ENCODE measurements at places on chromosomes 2 and 18.

DNA sequence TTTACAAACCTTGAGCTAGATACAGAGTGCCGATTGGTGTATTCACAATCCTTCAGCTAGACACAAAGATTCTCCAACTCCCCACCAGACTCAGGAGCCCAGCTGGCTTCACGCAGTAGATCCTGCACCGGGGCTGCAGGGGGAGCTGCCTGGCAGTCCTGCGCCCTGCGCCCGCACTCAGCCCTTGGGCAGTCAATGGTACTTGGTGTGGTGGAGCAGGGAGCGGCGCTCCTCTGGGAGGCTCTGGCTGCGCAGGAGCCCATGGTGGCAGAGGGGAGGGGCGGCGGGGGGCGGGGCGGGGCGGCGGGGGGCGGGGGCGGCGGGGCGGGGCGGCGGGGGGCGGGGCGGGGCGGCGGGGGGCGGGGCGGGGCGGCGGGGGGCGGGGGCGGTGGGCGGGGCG is 923.4 kb downstream of the SOCS6 start:
- no peak for DNase-seq

GRCh38 chr2:174076975-174077374 is 111.8 kb upstream of the SP3 start:
- DNase-seq, result no peak

DNA sequence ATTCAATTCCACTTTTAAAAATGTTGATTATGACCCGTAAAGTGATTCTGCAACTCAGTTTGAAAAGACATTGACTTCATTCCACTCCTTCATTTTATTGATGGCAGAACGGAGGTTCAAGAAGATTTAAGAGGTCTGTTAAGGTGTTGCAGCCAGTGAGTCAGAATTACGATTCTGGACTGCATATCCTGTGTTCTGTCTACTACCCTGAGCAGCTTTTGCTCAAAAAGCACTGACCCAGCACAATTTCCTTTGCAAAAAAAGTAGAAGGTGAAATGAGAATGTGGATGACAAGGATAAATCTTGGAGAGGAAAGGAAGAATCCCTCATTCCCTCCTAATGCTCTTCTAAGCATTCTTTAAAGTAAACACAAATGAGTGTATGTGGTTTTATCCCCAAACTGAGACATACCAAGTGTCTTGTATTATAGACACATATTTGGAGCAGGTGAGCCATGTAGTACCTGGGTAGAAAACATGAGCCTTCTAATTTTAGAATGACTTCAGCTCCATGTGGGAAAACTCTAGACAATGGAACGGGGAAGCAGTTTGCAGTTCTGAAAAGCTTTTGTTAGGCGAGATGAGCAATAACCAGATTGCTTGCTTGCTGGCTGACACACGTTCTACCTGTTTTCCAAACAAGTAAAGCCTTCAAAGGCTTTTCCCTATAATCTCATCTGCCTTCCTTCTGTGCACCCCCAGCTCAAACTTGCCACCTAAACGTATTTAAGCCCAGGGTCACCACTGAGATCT is 44.7 kb downstream of the TGFA start:
- no peak for DNase-seq

- DNase-seq, result no peak
Observed at GRCh38 chr2:237539681-237540080, 26.7 kb upstream of the PRLH start.

DNA sequence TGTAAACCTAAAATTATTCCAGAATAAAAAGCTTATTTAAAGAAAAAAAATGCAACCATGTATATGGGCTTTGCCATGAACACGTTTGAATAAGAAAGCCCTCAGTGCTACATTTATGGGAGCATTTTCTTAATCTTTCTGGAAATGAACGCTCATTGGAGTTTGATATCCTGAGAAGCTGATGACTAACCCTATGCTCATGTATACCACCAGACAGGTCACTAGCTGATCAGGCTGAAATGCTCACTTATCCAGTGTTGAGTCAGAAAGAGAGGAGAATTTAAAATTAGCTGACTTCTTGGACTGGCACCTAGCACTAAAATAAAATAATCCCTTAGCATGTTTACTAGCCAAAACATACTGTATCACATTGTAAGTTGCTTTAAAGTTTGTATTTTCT is 254.9 kb upstream of the SIX3 start:
- peak; percentile 28 for DNase-seq

DNA sequence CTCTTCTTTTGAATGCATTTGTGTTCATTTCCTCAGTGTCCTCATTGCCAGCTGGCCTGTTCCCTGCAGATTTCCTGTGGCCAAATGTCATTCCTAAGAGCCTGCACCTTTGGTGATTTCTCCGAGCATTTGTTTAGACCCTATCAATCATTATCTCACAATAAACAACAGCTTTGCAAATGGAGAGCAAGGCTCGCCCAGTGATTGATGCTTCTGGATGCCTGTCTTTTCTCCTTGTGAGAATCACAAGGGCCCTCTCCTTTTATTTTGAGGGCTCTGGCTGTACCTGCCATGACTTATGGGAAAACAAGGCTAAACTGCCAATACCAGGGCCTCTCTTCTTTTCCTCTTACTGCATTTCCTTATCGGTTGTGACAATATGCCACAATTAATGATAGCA is 1454.4 kb upstream of the CELF4 start:
- no peak for DNase-seq

GRCh38 chr2:85702800-85703199 is 8.6 kb downstream of the GNLY start:
- no peak for DNase-seq

DNA sequence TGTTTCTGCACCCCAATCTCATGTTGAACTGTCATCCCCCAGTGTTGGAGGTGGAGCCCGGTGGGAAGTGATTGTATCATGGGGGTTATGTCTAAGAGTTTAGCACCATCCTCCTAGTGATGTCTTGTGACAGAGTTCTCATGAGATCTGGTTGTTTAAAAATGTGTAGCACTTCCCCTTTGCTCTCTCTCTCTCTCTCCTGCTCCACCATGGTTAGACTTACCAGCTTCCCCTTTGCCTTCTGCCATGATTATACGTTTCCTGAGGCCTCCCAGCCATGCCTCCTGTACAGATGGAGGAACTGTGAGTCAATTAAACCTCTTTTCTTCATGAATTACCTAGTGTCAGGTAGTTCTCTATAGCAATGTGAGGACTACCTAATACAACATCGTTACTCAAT is 396.9 kb upstream of the LRATD1 start:
- no peak for DNase-seq

GRCh38 chr2:105674859-105675541 is 69.7 kb upstream of the NCK2 start:
- DNase-seq, result no peak

DNA sequence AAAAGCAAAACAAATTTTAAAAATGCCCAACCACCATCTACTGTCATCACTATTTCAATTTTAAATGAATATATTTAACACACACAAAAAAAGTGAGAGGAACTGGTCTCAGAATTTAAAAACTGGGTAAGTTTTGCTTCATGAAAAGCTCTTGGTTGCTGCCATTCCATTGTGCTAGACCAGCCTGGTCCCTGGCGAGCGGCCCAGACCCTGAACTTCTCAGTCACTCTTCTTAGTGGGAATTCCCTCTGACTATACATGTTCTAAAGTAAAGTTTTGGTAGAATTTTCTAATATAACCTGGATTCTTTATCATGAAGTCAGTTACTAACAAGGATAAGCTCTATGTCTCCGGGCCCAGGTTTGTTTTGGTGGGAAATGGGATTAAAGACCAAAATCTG is 34.8 kb upstream of the TMEM177 start:
- DNase-seq, result no peak

DNA sequence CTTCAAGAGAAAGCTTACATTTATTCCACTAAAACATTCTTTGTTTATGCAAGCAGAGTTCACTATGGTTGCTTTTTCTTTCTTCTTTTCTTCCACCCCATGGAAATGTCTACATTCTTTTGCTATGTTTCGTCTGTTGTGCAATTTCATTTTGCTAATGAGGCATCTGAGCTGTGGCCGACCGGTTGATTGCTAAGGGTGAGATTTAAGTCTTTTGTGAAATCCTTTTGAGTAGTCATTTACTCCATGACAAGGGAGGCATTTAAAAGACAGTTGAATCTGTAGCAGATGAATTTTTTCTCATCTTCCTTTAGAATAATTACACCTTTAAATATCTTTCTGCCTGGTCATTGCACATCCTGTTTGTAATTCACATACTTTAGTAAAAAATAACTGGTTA is 324.1 kb upstream of the THUMPD2 start:
- DNase-seq, result no peak

- no peak for DNase-seq
Observed at GRCh38 chr2:206890179-206890578, 49.1 kb upstream of the CPO start.

DNA sequence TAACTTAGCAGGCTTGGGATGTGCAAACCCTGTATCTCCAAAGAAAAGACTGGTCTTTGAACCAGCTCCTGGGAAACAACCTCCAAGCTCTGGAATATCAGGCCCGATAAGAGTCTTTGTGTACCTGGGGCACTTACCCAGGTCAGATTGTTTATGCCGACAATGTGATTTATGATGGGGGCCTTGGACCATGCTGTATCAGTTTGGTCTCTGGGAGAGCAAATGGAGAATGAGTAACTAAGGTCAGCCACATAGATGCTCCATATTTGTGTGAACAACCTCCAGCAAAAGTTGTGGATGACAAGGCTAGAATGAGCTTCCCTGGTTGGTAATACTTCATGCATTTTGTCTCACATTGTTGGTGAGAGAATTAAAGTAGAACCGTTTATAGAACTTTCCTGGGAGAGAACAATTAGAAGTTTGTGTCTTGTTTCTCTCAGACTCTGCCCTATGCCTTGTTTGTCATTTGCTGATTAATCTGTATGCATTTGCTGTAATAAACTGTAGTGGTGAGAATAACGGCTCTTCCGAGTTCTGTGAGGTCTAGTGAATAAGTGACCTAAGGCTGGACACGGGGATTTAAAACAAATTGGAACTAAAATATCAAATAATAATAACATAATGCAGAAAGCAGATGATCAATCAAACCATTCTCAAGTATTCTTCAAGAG is 259.1 kb downstream of the XIRP2 start:
- no peak for DNase-seq

- no peak for DNase-seq
Observed at GRCh38 chr2:216770050-216770449, 74.7 kb upstream of the IGFBP5 start.

- DNase-seq, result no peak
Observed at GRCh38 chr2:174495365-174496012, 8.7 kb upstream of the GPR155 start.

DNA sequence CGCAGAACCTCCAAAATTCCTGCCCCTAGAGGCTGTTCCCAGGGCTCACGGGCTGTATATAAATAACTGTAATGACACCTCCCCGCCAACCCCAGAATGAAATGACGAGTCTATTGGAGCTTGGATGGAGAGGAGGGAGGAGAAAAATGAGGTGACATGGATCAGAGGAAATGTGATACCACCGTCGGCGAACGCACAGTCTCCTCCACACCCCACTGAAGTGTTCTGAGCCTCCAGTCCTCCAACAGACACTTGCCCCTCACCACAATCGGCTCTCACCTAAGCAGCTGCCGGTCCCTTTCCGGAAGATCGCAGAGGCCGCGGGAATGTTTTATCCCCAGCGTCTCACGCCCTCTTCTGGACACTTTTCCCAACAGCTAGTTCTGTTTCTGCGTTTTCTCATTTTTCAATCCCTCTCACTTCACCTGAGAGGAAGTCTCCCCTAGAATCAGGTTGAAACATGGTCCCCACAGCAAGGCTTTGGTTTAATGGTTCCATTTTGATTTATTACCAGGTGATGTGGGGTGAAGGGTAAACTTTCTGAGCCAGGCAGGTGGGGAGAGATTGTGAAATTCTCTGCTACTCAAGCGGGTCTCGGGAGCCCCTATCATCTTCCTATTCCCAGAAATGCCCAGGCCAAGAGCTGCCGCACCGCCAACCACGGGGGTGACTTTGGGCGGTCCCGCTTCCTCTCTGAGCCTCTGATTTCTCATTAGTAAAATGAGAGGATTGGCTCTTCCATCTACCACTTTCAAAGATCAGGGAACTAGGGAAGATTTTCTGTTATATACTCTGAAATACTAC is 9.1 kb upstream of the MYO5B start:
- peak; percentile 51 for DNase-seq

DNA sequence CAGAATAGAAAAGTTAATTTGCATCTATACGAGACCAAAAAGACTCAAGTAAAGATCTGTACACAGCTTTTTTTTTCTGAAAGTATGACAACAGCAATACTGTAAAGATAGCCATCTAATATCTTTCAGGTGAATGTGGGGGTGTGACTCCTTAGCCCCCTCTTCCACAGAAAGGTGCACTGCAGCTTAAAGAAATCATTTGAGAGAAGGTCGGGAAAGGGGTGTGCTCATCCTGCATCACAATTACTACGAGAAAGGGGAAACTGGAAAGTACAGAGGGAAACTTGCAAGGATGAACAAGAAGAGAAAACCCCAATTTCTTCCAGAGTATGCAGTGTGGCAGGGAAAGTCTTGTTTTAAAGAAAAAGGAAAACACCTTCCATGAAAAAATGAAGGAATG is 255.6 kb downstream of the CCDC178 start:
- DNase-seq, result no peak

DNA sequence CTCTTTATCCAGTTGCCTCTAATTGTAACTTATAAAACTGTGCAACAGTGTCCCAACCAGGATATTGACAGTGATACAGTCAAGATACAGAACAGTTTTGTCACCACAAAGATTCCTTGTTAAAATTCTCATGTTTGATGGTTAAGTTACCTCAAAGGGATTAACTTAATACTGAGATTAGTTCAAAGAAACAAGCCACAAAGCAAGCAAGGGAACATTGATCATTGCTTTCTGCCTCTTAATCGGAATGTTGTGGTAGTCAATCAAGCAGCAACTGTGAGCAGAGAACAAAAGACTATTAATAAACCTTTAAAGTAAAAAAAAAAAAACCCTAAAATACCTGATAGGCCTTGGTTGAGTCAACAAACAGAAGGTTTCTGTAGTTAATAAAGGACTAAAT is 352.3 kb downstream of the PARD3B start:
- DNase-seq, result no peak

DNA sequence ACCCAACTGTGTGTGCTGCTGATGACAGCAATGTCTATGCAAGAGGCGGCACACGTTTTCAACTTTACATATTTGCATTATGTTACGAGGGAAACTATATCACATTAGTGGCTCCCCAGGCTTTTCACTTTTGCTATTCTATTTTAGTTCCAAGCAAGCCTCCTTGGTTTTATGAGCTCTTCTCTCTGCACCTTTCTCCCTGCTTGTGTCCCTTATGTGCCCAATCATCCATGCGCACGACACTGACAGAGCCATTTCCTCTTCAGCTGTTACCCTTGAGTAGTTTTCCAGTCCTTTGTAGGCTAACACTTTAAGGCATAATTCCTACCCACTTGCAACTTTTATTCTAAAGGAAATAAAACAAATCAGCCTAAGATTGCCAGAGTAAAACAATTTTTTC is 154.3 kb downstream of the TCF4 start:
- DNase-seq, result no peak
